ENCODE measurements at places on chromosomes 3 and 15. TPM values are rescaled to one million over a fixed set of nuclear protein-coding genes. Genes with fewer than 3 reads are reported as not detected.

The SLC2A2 gene
- not detected for total RNA-seq

The CCR3 gene
- total RNA-seq, result 0.13 TPM

The SOX14 gene
- total RNA-seq, result not detected

The TRAT1 gene
- total RNA-seq, result not detected

The FILIP1L gene
- 13.0 TPM for total RNA-seq

The NRROS gene
- total RNA-seq, result 1.4 TPM

The AVEN gene
- 20.1 TPM for total RNA-seq

The NBEAL2 gene
- total RNA-seq, result 2.7 TPM

The SNX33 gene
- 42.6 TPM for total RNA-seq

The MOBP gene
- not detected for total RNA-seq

The CHCHD4 gene
- 10.7 TPM for total RNA-seq

The AMOTL2 gene
- 259 TPM for total RNA-seq

The SCN11A gene
- 0.11 TPM for total RNA-seq

The MST1 gene
- 3.1 TPM for total RNA-seq

The TMOD3 gene
- total RNA-seq, result 56.2 TPM

Measured in articular chondrocyte of knee joint (primary cell).